ENCODE measurements at places on chromosomes 2 and 18.

- no peak for DNase-seq
Measured at GRCh38 chr2:191304939-191305875, 60.0 kb downstream of the MYO1B start.

DNA sequence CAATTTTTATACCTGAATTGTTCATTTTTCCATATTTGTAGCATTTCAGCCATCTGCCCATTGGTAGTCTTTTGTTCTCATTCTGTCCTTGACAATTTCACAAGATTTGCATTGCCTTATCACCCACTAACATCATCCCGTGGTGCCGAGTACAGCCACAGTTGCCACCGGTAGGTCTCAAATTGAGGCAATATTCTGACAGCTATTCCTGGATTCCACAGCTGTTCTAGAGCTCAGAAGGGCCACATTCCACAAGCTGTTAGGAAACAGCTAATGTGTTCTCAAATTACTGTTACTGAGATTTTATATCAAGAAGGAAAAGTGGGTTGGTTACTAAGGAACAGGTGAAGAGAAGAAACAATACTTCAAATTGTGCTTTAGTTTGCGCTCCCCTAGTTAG is 178.8 kb downstream of the RPRM start:
- no peak for DNase-seq

DNA sequence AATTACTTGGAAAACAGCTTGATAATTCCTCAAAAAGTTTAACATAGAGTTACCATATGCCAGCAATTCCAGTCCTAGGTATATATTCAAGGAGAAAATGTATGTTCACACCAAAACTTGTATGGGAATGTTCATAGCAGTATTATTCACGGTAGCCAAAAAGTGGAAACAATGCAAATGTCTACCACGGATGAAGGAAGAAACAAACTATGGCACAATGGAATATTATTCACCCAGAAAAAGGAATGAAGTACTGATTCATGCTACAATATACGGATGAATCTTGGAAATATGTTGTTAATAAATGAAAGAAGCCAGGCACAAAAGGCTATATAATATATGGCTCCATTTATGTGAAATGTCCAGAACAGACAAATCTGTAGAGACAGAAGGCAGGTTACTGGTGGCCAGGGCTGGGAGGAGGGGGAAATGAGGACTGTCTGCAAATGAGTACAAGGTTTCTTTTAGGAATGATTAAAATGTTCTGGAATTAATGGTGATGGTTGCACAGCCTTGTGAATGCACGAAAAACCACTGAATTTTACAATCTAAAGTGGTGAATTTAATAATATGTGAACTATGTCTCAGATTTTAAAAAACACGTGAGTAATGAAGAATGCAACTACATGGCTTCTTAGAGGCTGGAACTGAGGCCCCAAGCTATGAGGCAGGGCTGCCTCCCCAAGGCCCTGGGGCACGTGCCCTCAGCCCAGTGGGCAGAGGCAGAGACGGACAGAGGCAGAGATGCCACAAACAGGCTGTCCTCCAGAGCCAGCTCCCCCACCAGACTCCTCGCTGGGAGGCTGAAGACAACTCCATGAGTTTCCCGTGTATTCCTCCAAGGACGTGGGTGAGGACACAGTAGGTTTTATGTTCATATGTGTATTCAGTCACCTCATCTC is 5.0 kb downstream of the LIMS2 start:
- DNase-seq = no peak

GRCh38 chr2:20106746-20107145 is 55.3 kb upstream of the LAPTM4A start:
- peak; percentile 25 for DNase-seq

DNA sequence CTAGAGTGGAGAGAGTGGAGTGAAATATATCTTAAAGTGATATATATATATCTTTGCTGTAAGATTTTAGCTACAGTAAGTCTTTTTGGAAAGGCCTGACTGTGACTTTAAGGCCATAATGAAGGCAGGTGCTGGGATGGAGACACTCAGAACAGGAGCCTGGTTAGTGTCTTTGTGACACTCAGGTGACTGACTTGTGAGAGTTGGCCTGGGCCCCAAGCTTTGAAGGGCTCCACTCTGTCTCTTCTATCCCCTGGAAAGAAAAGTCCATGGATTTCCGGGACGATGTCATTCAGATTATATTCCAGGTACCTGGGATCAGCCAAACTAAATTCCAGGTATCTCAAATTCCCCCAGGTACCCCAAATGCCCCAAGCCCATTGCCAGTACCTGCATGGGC is 276.6 kb downstream of the PDE11A start:
- no peak for DNase-seq

GRCh38 chr2:186522450-186522849 is 36.4 kb downstream of the ZC3H15 start:
- no peak for DNase-seq

Data from suppressor macrophage treated with lipopolysaccharide for 4 hours (primary cell).